Activated CD4-positive, alpha-beta T cell treated with anti-CD3 and anti-CD28 coated beads for 24 hours (primary cell): ENCODE measurements at places on chromosomes 4 and X.

DNA sequence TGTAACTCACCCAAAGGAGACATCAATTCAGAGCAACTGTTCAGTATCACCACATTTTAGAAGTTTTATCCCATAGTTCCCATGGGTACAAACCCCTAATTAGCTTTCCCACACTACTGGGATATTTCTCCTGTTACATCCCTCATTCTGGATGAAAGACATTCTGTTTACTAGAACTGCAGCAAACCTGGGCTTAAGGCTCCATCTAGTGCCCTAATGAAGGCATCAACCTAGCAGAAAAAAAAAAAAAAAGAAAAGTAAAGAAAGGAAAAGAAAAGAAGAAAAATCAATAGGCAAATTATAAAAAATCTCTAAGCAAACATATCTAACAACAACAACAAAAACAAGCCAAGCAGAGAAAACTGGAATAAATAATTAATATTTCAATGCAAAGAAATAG lies 133.7 kb upstream of the CPXCR1 start:
- DNase-seq = no peak

- no peak for DNase-seq
Measured at GRCh38 chrX:72255445-72255844, 16.6 kb upstream of the ERCC6L start.

DNA sequence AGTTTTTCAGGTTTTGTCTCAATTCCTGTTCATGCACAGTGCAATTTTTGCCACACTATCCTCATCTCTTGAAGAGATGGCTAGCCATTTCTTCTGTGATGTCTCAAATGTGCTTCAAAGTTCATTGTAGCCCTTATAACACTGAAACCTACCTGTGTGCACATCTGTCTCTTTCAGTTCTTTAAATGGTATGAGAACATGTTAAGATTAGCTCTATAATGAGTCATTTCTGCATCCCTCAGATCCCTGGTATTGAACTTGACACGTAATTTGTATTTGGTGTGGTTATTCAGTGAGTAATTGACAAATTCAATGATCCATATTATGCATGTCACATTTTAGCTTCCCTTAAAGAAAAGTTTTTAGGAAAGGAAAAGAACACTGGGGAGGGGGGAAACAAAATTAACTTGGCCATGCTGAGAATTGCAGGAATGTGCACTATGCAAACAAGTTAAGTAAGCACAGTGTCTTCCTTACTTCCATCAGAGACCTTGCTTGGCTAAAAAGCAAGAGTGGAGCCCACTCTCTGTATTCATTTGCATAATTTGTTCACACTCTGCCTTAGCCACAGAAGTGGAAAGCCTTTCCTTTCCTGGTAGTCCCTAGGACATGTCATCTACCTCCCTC lies 659.8 kb upstream of the MAGEB2 start:
- no peak for DNase-seq

DNA sequence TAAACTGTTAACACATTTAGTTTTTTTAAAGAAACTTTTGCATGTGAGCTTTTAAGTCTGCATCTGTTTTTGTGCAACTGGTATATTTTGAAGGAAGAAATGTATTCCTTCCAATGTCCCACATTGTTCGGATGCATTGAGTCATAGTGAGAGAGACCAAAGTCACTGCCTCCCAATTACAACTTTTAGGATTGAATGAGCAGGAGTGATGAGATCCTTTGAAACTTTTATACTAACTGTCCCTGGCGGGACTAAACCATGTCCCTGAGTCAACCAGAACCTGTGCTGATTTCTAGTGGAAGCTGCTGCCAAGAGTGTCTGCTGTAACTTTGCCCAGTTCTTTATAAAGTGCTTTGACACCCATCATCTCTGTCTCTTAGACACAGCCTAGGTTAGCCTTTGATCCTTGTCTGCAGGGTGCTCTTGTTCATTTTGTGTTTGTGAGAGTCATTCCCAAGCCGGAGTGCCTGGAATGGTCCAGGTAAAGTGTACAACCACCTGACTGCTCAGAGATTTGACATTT lies 122.7 kb downstream of the ZNF518B start:
- no peak for DNase-seq

- DNase-seq = no peak
Measured at GRCh38 chrX:111168314-111168713, 72.3 kb downstream of the PAK3 start.

- no peak for DNase-seq
Measured at GRCh38 chr4:166823126-166823525, 411.2 kb downstream of the SPOCK3 start.

- DNase-seq = no peak
Measured at GRCh38 chrX:148069759-148070503, 88.8 kb downstream of the FMR1NB start.
